ENCODE measurements at places on chromosomes 5 and 9. TPM values are rescaled to one million over a fixed set of nuclear protein-coding genes. Genes with fewer than 3 reads are reported as not detected.
A peak's percentile ranks its signal among the peaks of the same experiment; 100 is the strongest.

DNA sequence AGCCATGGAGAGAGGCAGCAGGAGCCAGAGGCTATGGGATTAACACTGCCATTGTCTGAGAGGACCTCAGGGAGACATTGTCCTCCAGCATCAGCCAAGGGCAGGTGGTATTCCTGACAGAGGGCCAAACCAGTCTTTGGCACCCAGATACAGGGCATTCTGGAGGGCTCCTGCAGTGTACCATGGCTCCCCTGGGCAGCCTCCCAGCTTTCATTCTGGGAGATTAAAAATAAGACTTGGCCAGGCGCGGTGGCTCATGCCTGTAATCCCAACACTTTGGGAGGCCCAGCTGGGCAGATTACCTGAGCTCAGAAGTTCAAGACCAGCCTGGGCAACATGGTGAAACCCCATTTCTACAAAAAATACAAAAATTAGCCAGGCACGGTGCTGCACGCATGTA, 4.2 kb downstream of the MTAP start:
- no peak for DNase-seq

DNA sequence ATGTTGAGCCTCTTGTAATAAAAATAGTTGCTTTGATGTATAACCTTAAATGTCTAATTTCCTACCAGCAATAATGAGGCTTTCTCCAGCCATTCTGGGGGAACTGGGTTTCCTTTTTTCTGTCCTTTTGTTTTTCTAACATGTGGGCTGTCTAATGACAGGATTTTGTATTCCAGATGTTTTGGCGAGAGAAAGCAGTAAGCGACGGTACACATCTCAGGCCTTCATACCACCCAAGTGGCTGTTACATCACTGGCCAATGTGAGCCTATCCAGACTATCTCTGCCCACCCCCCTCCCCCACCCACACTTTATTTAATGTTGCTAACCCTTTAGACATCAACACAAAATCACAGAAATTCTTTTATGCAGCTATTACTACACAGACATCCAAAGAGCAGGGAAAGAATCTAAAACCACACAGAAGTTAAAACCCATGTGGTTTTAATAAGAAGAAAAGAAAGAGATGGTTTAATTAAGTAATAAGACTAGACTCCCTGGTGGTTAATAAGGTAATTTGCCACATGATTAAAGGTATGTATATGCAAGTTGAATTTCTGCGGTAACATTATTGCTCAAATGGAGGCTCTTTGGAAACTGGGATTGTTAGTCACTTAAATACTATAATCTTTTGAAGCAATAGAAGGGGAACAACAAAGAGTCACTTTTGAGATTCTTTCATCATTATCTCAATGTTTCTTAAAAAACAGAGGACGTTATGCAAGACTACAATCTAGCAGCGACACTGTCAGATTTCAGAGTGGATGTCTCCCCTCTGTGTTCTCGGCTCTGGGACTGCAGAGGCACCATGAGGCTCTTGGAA, 365.1 kb downstream of the ENC1 start:
- peak; percentile 76 for DNase-seq

DNA sequence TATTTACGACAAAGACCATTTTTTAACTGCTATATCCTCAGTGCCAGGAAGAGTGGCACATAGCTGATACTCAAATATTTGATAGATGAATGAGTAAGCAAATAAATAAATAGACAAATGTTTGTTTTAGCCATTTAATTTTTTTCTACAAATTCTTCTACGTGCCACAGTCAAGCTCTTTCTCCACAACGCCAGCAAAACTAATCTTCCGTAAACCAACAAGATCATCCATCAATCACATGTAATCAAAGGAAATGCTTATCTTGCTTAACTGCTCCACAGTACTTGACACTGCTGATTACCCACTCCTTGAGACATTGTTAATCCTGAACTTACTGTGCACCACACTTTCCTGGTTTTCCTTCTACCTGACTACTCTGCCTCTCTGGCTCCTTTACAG, 136.7 kb downstream of the EDIL3 start:
- no peak for DNase-seq

Gene TRIP13
- polyA plus RNA-seq = 17.4 TPM

DNA sequence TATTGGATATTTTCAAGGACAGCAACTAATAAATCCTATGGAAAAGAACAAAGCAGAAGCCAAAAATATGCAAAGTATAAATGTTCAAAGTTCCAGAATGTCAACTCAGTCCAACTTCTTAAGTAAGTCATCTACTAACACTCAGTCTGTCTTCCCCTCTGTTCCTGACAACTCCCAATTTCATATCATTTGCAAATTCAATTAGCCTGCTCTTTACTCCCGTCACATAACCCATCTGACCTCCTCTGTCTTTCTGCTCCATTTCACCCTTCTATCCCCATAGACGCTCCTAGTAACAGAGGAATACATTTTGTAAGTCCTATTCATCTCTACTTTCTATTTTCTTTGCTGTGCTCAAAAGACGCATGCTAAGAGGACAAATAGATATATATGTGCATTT, 659.8 kb upstream of the MEF2C start:
- DNase-seq = no peak

- no peak for DNase-seq
Observed at GRCh38 chr5:172074896-172075295, 68.5 kb upstream of the FBXW11 start.

DNA sequence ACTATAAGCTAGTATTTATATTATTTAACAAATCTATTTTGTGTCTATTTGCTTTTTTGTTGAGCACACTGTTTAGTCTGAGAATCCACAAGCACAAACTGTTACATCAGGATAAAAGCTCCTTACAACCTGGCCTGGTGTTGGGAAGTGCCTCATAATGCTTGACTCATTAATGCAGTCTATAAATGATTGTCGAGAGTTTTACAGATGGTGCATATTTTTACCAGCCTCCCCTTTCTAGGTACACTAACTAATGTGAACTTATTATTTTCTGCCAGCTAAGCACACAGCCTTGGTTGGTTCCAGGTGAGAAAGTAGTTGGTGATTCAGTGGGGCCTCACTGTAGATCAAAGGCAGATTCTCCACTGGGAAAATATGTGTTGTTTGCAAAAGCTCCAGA, 151.0 kb upstream of the ADAMTS16 start:
- DNase-seq = peak; percentile 73

- DNase-seq = no peak
Observed at GRCh38 chr5:67215519-67216471, 19.2 kb upstream of the CD180 start.

Gene PCDHA9
- 0.06 TPM for polyA plus RNA-seq

DNA sequence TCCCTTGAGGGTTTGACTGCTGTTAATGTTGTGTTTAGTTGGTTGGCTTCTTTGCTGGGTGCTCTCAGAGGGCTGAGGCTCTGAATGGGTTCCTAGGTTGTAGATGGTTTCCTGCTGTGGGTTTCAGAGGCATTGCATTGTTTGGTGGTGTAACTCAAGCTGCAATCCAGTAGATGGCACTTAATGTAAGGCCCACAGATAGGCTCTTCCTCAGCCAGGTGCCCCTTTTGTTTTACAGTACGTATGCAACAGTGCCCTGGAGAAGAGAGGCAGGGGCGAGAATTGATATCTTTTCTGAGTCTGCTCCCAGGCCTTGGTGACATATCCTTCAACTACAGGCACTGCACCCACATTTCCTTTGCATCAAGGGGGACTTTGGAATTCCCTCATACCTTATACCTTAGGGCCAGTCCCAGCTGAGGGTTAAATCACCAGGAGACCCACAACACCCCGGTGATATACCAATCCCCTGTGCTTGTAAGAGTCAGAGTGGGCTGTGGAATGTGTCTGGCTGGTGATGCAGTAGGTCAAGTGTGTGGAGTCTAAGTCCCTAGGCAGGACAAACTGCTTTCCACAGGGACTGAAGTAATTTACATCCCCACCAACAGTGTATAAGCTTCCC, 7.0 kb upstream of the UGT3A2 start:
- DNase-seq = no peak

Gene INSL6
- 0.38 TPM for polyA plus RNA-seq
